Hematopoietic multipotent progenitor cell treated with erythropoietin and hydrocortisone succinate and interleukin-3 and kit ligand, for 15 days (in vitro differentiated cells): ENCODE measurements at places on chromosomes 16 and 17.

- no peak for DNase-seq
Measured at GRCh38 chr16:64858076-64858475, 263.8 kb downstream of the CDH11 start.

- peak; percentile 74 for DNase-seq
Measured at GRCh38 chr17:2244545-2245525, 58.8 kb downstream of the SMG6 start.

DNA sequence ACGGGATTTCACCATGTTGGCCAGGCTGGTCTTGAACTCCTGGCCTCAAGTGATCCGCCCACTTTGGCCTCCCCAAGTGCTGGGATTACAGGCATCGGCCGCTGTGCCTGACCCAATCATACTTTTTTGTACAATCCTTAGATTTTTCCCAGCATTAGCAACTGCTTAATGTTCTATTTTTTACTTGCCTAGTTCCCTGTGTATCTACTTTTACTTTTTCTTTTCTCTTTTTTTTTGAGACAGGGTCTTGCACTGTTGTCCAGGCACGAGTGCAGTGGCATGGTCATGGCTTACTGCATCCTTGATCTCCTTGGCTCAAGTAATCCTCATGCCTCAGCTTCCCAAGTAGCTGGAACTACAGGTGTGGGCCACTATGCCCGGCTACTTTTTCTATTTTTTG, 9.5 kb downstream of the GRB2 start:
- DNase-seq = no peak

- no peak for DNase-seq
Measured at GRCh38 chr17:38357486-38358123, 6.0 kb downstream of the SOCS7 start.

- no peak for DNase-seq
Measured at GRCh38 chr16:49014277-49015224, 267.1 kb downstream of the CBLN1 start.

- DNase-seq = no peak
Measured at GRCh38 chr17:63634816-63635215, 12.6 kb downstream of the MAP3K3 start.

DNA sequence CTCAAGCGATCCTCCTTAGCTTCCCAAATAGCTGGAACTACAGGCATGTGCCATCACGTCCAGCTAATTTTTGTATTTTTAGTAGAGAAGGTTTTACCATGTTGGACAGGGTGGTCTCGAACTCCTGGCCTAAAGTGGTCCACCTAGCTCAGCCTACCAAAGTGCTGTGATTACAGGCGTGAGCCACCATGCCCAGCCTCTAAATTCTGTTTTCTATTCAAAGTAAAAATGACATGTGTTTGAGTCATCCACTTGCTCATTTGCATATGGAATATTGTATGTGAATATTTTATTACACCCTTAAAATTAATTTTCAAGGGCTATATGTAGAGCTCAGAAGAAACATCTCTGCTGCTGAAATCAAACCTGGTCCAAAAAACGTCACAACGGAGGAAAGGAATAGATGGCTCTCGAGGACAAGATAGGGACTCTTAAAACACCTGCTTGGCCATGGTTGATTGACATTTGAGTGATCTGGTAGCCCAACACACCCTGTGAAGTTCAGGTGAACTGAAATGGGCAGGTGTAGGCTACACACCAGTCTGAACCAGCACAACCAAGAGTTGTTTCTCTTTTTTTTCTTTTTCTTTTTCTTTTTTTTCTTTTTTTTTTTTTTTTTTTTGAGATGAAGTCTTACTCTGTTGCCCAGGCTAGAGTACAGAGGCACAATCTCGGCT, 51.1 kb downstream of the SF3B3 start:
- no peak for DNase-seq

- DNase-seq = no peak
Measured at GRCh38 chr16:65446427-65446826, 324.6 kb upstream of the CDH11 start.

DNA sequence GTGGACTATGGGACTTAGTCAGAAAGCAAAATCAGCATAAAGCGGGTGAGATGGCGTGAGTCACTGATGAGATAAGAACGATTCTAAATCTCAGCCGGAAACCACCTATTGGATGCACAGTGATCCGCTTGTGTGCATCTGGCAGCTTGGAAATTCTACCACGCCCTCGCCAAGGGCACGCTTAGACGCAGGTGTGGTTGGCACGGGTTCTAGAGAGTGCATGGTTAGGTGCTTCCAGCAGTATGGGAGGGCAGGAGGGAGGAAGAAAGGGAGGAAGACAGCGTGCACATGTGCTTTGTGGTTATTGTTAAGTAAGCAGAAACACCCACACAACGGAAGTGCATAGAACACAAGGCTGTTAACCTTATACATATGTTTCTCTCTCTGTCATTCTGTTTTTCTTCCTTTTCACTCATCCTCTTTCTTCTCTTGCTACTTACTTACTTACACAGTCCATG, 374.0 kb upstream of the ASIC2 start:
- no peak for DNase-seq

- no peak for DNase-seq
Measured at GRCh38 chr16:1346422-1347285, 5.0 kb downstream of the TSR3 start.

DNA sequence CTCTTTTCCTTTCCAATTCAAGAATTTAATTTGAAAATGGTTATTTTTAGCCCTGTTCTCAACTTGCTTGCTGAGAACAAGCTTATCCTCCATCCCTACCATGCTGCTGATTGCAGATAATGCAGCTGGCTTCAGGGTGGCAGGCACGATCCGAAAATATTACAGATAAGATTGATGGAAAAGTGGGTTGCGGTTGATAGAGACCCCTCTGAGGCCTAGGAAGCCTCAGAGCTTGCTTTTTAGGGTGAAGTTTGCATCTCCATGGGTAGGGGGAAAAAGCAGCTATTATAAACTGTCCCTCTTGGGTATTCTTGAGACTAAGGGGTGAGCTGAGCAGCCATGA, 116.5 kb upstream of the GOT2 start:
- DNase-seq = no peak

DNA sequence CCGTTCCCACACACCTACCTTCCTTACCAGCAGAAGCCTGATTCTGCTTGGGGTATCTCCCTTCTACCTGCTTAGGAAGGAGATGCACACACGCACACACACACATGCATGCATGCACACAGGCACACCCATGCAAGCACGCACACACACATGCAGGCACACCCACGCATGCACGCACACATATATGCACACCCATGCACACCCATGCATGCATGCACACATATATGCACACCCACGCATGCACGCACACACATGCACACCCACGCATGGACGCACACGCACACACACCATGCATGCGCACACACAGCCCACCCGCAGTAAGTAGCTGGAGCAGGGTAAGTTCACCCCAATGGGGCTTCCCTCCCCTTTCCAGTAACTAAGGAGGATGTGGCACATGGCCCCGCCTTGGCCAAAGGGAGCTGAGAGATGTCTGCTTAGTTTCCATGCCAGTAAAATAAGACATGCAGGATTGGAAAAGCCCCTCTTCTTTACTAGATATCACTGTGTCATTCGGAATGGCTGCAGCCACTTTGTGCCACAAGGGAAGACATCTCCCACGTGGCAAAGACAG, 33.7 kb downstream of the ADCY9 start:
- DNase-seq = no peak

GRCh38 chr17:15220785-15221184, 44.3 kb downstream of the PMP22 start:
- no peak for DNase-seq

DNA sequence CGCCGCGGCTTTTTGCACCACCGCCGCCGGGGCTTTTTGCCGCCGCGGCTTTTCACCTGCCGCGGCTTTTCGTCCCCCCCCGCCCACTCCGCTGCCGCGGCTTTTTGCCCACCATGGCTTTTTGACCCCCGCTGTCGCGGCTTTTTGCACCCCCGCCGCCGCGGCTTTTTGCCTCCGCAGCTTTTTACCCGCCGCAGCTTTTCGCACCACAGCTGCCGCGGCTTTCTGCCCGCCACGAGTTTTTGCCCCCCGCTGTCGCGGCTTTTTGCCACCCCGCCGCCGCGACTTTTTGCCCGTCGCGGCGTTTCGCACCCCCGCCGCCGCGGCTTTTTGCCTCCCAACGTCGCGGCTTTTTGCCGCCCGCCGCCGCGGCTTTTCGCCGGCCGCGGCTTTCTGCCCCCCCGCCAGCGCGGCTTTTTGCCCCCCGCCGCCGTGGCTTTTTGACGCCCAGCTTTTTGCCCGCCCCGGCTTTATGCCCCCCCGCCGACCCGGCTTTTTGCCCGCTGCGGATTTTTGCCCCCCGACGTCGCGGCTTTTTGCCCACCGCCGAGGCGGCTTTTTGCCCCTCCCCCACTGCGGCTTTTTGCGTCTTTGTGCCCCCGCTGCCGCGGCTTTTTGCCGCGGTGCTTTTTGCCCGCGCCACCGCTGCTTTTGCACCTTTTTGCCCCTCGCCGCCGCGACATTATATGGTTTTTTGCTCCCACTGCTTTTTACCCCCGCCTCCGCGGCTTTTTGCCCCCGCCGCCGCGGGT, 1343.6 kb downstream of the TP53TG3F start:
- DNase-seq = no peak

- DNase-seq = no peak
Measured at GRCh38 chr16:75584108-75584507, 17.9 kb downstream of the GABARAPL2 start.

GRCh38 chr16:85372627-85373372, 240.3 kb upstream of the GSE1 start:
- peak; percentile 70 for DNase-seq

- no peak for DNase-seq
Measured at GRCh38 chr16:64440005-64440404, 681.9 kb downstream of the CDH11 start.

DNA sequence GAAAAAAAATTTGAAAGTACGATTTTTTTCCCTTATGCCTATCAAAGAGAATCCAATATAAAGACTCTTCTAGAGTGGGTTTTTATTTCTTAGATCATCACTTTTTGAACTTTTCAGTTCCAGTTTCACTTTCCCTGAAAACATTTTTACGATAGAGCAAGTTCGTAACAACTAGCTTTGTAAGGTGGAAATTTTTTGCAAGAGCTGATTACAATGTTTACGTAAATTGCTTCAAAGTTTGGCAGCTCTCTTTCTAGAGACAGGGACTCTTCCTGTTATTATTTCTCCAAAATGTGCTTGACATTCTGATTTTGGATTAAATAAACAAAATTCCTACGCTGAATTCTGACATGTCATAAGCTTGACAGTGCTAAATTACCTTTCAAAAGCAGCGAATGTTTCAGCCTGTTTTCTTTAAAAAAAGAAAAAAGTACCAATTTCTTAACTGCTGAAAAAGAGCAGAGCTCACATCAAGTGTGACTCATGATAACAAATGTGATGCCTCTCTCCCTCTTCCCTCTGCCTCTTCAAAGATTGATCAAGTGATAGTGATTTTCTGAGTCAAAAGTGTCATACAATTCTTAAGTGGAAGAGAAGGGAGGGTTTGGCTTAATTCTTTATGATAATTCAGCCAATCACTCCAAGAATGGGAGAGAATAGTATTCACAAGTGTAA, 175.2 kb downstream of the KCNJ2 start:
- no peak for DNase-seq

DNA sequence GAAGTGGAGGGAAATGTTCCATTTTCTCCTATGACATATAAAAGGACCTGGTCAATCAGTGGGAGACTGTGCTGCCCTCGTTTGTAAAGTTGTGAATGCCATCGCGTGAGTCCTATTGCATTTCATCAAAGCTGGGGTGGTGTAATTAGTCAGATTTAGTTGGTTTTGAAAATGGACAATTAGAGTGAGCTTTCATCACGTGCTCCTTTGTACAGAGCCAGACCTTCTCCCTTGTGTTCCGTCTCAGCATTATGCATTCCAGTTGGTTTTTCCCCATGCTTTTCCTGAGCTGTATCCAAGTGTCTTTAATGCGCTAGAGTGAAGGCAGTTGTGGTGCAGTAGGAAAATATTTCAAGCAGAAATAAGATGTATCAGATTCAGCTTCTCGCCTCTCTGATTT, 10.4 kb downstream of the SEC14L1 start:
- no peak for DNase-seq

DNA sequence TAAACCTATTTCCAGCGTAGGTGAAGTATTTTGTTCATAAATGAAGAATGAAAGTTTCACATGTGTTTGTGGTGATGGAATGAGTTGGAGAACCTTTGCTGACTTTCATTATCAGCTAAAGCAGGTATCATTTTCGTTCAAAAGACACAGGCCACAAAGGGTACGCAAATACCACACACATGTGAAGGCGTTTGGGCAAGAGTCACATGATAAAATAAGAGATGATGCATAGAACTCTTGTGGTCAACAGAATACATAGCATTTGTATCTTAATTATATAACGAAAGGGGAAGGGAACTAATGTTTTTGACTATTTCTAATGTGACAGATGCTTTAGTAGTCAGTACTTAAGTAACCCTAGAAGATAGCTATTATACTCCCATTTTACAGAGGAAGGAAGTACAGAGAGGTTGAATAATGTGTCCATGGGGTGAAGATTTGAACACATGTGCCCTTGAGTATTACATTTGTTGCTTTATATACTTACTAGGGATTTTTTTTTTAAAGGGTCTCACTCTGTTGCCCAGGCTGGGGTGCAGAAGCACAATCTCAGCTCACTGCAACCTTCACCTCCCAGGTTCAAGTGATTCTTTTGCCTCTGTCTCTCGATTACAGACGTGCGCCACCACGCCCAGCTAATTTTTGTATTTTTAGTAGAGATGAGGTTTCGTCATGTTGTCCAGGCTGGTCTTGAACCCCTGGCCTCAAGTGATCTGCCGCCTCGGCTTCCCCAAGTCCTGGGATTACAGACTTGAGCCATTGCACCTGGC, 4.8 kb downstream of the RPA1 start:
- no peak for DNase-seq

DNA sequence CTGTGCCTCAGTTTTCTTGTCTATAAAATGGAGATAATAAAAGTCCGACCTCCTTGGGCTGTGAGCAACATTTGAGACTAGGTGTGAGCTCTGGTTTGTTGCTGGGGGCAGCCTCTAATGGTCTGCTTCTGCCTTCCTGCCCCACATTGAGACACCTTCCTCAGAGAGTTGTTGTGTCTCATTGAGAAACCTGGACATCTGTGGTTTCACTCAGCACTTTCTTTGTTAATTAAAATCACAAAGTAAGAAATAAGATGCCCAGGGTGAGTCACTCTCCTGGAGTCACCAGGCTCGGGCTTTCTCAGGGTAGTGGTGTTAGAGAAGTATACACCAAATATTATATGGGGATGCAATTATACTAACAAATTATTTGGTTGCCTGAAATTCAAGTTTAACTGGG, 389.2 kb upstream of the SALL1 start:
- no peak for DNase-seq

- DNase-seq = no peak
Measured at GRCh38 chr16:5944971-5945370, 847.4 kb upstream of the EEF2KMT start.

- DNase-seq = no peak
Measured at GRCh38 chr17:71846561-71847110, 274.2 kb upstream of the SOX9 start.

GRCh38 chr16:13708347-13709120, 211.4 kb upstream of the ERCC4 start:
- DNase-seq = no peak

- no peak for DNase-seq
Measured at GRCh38 chr16:88380619-88381018, 2.1 kb upstream of the ZNF469 start.

GRCh38 chr16:81755915-81756614, 23.0 kb upstream of the PLCG2 start:
- DNase-seq = no peak

GRCh38 chr17:82013341-82013740, 9.3 kb downstream of the CENPX start:
- DNase-seq = no peak
